ENCODE measurements at places on chromosomes 7 and 10.

DNA sequence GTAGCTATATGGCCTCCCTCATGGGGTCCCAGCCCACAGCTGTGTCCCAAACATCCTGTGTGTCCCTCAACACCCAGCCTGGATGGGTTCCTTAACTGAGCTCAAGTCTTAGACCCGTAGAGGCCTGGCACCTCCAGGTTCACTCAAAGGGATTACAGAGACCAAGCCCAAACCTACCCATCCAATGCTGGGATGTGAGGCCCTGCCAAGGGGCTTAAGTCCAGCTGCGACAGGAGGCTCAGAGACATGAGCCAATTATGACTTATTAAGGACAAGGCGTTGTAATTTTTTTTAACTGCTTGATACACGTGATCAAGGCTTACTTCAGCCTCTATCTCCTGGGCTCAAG, 105.6 kb upstream of the RET start:
- DNase-seq, result no peak

DNA sequence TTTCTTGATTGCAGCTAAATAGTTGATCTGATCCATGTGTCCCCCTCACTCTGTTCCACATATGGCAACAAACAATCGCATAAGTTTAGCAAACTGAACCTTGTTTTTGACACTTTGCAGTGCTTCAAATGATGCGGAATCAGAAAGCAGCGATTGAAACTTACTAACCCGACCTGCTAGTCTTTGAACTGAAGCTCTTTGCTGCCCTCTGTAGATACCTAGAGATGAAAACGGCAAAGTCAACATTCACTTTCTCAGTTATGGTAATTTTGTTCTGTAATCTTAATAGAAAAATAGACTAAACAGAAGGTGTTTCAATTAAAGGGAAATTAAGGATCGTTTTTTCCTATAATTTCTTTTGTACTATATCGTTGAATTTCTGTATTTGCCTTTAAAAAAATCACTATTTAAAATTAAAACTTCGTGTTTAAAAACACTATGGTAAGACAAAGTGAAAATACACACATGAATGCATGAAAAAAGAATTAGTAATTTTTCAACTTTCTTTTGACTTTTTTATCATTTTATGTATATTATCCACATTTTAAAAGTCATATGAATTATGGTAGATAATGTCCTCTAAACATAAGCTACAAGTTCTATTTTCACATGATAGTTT, 276.5 kb downstream of the MAGI2 start:
- DNase-seq, result no peak

GRCh38 chr7:120775755-120776154, 82.2 kb downstream of the TSPAN12 start:
- DNase-seq, result no peak

DNA sequence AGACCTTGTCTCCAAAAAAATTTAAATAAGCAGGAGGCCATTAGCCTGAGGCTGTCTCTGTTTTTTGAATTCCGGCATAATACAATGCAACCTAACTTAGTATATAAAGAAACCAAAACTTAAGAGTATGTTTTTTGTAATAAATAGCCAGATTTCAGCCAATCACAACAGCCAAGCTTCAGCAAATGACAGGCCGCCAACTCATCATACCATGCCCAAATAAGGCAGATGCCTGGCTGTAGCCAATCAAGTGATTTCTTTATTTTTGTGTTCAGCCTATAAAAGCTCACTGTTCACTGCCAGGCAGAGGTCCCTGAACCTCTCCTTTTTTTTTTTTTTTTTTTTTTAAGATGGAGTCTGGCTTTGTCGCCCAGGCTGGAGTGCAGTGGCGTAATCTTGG, 12.7 kb upstream of the PURB start:
- DNase-seq, result no peak

GRCh38 chr7:156765901-156766656, 125.5 kb downstream of the RNF32 start:
- DNase-seq, result no peak

- DNase-seq, result no peak
Measured at GRCh38 chr7:129368389-129368986, 65.7 kb upstream of the STRIP2 start.

DNA sequence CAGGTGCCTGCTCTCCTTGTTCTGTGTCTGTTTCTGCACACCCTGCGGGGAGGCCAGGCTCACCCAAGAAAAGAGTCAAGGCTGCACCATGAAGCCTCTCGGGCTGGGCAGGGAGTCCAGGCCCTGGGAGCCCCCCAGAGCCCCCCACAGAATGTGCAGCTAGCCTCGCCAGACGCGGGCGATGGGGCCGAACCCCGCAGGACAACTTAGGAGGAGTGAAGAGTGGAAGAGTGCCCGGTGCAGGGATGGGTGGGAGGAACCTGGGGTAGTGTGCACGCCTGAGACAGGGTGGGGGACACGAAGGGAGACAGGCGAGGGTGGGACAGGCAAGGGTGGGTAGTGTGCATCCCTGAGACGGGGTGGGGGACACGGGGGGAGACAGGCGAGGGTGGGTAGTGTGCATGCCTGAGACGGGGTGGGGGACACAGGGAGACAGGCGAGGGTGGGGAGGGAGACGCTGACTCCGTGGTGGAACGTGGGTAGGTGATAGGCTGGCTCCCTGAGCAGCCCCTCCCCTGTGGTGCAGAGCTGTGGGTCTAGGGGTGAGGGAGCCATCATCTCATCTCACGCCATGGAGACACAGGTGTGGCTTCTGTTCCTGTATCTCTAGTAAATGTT, 615.4 kb downstream of the DNAJB6 start:
- DNase-seq, result no peak

All from H7 (cell line).